ENCODE measurements at places on chromosomes 7 and 10. TPM values are rescaled to one million over a fixed set of nuclear protein-coding genes. Genes with fewer than 3 reads are reported as not detected.
A peak's percentile ranks its signal among the peaks of the same experiment; 100 is the strongest.

DNA sequence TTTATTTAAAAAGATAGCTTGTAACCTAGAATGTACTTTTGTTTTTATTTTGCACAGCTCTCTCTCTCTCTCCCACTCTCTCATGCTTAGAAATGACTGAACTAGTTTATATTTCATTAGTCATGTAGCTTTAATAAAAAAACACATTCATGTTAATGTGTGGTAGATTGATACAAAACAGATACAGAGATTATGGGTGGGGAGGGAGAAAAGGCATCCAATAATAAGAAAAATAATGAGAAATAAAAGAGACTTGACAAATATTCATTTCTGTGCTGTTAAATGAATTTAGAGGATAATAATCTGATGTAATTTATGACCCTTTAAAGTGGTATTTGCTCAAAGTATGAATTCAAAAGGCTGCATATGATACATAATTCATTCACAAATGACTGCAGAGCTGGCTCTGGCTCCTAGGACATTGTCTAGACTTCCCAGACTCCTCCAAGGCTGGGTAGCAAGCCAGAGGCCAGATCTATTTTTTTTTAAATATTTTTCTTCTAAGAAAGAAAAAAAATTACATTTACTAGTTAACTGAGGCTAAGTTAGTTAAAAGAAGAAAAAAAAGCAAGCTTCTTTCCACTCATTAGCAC, 105.7 kb upstream of the DNAJB12 start:
- DNase-seq, result no peak

DNA sequence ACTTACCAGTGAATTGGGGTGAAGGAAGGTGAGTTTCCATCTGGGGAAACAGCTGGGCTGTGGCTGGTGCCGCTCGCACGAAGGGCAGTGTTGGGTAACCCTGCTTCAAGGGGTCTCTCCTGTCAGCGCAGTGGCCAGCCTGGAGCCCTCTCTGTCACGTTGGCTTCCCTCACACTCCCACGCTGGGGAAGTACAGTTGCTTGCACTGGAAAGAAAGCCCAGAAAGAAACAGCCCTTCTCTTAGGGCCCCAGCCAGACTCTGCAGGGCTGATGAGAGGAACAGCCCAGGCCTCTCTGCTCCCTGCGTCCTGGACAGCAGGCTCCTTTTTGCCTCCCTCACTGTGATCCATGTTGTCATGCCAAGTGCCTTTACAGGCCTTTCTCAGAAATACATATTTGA, 40.3 kb upstream of the TRIM8 start:
- peak; percentile 72 for DNase-seq

DNA sequence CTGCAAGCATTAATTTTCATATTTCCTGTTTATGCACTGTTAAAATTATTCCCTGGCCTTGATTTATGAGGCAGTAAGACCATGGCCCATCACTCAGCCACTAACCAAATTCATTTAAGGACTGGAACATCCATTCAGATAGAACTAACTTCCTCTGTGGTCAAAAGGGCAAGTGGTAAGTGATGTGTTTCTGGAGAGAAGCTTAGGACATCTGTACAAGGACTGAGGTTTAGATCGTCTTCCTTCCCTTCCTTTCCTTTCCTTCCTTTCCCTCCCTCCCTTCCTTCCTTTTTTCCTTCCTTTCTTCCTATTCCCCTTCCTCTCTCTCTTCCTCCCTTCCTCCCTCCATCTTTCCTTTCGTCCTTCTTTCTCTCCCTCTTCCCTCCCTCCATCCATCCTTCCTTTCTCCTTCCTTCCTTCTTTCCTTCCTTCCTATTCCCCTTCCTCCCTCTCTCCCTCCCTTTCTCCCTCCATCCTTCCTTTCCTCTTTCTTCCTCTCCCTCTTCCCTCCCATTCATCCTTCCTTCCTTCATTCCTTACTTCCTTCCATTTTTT, 1019.4 kb downstream of the TYW1 start:
- no peak for DNase-seq

DNA sequence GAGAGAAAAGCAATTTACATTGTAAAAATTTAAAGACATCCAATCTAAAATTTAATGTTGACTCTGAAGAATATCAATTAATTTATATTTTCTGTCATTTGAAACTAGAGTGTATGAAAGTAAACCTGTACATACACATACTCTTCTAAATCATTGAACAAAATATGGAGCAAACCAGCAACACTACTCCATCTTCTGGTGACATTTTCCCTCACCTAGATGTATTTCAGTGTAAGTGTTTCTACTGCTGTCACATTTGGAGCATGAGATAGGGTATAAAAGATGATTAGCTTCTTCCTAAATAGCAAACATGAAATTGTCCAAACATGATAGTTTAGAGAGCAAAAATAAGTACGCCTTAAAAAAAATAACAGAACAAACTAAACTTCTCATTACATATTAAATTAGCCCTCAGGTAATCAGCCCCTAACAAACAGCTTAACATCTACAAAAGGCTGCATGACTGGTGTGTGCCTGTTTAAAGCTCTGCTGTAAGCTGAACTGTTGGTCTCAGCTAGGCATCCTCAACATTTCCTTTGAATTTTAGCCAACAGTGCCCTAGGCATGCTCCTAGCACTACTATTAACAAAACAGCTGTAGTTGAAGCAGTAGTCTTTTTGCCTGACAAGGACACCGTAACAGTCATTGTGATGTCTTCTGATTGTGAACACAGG, 189.8 kb downstream of the CTNNA3 start:
- DNase-seq, result no peak

DNA sequence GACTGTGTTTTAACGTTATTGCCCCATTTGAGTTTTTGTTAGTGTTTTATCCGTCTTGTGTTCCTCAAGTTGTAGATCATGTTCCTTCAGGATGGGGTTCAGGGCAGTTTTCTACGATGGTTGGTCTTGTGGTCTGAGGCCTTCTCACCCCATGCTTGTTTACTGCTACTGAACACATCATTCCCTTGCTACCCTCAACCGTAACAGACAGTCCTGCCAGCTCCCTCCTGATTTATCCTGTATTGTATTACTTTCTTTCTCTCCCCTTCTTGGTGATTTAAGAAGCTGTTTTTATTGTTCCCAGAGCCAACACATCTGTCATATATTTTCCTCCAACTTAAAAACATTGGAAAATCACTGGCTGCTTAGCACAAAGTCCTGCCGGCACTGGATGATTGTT, 719.8 kb downstream of the INHBA start:
- no peak for DNase-seq

- no peak for DNase-seq
Observed at GRCh38 chr7:73717025-73717807, 2.3 kb downstream of the STX1A start.

GRCh38 chr10:69870591-69870990, 68.9 kb downstream of the COL13A1 start:
- DNase-seq, result peak; percentile 58

DNA sequence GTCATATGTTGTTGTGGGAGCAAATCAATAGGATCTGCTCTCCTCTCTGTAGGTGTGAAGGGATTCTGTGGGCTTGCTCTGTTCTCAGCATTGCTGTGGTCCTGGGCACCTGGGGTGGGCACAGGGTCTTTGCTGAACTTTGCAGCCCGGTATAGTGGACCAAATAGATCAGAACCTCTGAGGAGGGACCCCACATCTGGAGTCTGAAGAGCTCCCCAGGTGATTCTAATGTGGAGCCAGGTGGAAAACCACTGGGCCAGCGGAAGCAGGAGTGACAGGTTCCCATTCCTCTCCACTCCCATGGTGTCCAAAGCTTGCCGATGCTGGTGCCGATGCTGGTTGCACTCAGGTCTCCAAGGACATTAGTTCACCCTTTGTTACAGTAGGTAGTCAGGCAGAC, 257.2 kb downstream of the GLRX3 start:
- DNase-seq, result no peak

- DNase-seq, result no peak
Observed at GRCh38 chr7:152076940-152077933, 51.8 kb downstream of the GALNT11 start.

DNA sequence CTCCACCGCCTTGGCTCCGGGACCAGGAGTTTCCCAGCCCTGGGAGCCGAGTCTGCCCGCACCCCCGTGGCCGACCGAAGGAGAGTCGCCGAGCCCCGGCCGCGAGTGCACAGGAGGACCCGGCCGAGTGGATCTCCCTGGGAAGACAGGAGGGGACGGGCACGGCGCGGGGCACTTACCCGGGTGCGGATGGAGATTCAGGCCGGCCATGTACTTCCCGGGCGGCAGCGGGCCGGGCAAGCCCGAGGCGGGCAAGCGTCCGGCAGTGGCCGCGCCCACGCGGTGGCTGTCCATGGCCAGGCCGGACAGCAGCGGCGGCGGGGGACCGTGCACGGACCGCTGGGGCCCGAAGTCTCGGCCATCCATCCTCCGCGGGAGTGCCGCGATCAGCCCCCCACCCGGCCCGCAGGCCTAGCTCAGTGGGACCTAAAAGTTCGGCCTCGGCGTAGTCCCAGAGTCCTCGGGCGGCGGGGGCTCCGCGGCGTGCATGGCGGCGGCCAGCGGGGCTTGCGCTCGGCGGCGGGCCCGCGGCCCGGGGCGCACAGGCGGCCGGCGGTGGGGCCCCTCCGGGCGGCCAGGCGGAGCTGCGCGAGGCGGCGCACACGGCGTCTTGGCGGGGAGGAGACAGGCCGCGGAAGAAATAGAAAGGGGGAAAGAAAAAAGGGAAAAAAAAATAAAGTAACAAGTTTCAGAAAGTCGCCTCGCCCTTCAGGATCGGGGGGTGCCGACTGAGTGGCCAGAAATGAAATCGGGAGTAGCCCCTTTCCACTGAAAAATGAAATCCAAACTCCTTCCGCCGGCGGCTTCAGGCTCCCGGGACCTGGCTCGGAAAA, 2.5 kb downstream of the TNRC18 start:
- DNase-seq, result peak; percentile 45

DNA sequence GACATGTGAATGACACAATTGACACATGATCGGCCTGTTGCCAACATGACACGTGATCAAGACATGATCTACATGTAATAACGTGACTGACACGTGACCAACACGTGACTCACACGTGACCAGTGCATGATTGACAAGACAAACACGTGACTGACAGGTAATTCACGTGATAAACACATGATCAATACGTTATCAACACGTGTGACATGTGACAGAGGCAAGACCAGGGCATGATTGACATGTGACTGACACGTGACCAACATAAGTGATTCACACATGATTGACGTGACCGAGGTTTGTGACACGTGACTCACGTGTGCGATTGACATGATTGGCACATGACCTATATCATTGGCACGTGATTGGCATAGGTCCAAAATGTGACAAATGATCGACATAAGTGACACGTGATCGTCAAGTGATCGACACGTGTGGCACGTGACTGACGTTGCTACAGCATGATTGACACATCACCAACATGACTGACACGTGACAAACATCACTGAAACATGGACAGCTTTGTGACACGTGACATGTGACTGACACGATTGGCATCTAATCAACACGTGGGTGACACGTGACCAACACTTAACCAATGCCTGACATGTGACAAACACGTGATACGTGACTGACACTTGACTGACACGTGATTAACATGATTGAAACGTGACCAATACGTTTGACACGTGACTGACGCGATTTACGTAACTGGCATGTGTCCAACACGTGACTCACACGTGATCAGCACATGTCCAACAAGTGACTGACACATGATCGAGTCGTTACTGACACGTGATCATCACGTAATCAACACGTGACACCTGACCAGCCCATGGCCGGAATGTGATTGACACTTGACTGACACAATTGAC, 23.0 kb downstream of the CRPPA start:
- DNase-seq, result no peak

DNA sequence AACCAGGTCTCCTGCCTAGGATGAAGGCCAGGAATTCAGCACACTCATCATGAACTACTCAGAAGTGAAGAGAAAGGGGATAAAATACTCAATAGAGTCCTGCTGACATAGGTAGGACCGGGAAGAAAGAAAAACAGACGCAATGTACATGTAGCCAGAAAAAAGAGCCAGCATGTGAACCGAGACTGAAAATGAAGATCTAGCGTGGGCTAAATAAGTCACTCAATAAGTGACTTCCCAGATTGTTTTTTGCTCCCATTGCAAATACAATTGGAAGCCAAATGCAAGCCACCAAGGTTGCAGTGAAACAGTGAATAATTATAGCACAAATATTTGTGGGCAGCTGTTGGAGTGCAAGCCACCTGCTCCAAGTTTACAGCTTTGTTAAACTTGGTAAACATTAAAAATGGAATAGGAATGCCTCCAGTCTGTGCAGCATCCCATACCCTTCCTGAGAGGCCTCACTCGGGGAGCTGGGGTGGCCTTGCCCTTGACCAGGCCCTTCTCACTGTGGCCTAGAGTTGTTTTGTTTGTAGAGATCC, 34.7 kb upstream of the HPS1 start:
- no peak for DNase-seq

DNA sequence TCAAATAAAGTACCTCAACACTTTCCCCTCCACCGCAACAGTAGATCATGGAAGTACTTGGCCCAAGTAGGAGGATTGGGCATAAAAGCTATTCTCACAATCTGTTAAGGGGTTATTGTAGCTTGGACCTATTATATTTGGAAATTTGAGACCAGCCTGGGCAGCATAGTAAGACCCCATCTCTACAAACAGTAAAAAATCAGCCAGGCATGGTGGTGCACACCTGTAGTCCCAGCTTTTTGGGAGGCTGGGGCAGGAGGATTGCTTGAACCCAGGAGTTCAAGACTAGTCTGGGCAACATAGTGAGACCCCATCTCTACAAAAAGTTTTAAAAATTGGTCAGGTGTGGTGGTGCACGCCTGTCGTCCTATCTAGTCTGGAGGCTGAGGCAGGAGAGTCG, 13.2 kb downstream of the PRKRIP1 start:
- DNase-seq, result no peak

- no peak for DNase-seq
Observed at GRCh38 chr7:86437951-86438450, 205.7 kb upstream of the GRM3 start.

DNA sequence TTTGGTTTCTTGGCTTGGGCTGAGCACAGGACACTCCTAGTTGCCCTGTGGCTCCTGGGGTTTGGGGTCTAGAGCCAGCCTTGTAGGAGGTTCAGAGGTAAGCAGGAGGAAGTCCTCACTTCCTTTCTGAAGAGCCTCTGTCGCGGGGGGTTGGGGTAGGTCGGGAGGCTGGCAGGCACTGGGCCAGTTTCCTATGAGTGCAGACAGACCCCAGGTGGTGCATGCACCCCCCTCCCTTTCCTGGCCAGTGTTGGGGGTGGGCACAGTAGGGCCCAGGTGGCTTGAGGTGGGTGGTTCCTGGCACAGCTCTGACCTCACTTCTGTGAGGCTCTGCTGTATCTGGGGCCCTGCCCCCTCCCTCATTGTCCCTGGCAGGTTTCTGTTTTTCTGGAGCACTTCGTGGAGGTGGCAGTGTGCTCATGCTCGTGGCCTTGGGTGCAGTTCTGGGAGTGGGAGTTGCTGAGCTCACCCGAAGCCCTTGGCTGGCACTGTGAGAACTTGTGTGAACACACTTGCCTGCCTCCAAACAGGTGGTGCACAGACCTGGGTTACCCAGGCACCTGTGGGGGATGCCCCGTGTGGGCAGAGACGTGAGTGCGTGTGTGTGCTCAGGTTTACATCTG, 1.8 kb downstream of the PALD1 start:
- peak; percentile 27 for DNase-seq

RBM20 gene
- total RNA-seq, result 2.0 TPM

NEURL1 gene
- total RNA-seq, result not detected

KCP gene
- total RNA-seq, result not detected

GPR146 gene
- total RNA-seq, result 24.0 TPM
